ENCODE measurements at places on chromosomes 1 and 21. TPM values are rescaled to one million over a fixed set of nuclear protein-coding genes. Genes with fewer than 3 reads are reported as not detected.

DNA sequence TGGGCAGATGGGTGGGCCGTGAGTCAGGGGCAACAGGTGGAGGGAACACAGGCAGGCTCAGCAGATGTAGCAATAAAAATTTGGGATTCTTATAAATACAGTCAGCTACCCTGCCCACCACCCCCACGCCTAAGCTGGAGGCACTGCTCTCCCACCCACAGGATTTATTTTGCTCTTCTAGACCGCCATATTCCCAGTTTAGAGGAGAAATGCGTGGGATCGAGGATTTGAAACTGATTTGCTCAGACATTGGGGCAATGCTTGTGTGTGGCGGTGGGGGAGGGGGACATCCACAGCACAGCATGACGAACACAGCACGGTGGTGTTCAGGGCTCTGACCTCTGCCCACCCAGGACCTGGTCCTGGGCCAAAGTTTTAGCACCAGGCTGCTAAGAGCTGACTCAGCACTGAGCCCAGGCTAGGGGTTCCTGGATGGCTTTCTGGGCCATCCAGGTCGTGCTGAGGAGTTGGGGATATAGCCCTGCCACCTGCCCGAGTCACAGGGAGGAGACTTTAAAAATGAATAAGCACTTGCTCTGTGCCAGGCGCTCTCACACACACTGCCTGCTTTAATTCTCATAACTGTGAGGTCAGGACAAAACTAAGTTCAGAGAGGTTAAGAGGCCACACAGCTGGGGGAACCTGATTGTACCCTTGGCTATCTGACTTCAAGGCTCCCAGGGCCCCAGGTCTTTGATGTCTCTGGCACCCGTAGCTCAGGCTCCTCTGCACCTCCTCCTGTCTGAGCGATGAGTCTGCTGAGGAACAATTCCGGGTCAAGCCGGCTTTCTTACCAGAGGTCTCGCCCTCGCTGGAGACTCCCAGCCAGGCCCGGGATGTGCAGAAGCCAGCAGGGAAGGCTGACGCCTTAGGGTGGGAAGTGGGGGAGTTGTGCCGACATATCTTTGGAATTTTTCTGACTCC lies 29.4 kb upstream of the CSF1 start:
- DNase-seq: no peak

DNA sequence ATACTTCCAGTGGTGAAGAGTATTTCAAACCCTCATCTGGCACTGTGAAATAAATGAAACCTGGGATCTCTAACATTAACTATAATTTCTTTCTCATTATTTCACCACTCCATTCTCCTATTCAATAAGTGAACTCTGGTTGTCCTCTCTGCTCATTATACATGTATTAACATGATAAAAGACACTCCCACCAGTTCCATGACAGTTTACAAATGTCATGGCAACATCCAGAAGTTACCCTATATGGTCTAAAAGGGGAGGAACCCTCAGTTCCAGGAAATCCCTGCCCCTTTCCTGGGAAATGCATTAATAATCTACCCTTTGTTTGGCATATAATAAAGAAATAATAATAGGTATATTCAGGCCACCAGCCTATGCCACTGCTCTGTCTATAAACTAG lies 62.7 kb upstream of the BRINP3 start:
- no peak for DNase-seq

GRCh38 chr1:32447469-32448185 lies 17.2 kb upstream of the ZBTB8B start:
- DNase-seq: no peak

GRCh38 chr1:172533513-172534151 lies 682 bp downstream of the SUCO start:
- peak; percentile 55 for DNase-seq

GRCh38 chr1:150696162-150696561 lies 792 bp downstream of the GOLPH3L start:
- no peak for DNase-seq

DNA sequence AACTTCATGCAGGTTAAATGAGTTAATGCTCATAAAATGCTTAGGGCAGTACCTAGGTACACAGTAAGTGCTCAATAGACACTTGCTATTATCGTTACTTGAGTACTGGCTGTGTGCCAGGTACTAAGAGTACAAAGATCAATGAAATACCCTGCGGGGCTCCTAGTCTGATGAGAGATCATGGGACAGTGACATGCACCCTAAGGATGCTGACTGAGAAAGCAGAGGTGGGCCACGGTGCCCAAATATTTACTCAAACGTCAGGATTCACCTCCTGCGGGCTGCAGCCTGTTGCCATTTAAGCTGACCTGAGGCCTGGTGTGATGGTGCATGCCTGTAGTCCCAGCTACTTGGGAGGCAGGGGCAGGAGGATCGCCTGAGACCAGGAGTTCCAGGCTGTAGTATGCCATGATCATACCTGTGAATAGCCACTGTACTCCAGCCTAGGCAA lies 19.8 kb upstream of the LUZP1 start:
- no peak for DNase-seq

DNA sequence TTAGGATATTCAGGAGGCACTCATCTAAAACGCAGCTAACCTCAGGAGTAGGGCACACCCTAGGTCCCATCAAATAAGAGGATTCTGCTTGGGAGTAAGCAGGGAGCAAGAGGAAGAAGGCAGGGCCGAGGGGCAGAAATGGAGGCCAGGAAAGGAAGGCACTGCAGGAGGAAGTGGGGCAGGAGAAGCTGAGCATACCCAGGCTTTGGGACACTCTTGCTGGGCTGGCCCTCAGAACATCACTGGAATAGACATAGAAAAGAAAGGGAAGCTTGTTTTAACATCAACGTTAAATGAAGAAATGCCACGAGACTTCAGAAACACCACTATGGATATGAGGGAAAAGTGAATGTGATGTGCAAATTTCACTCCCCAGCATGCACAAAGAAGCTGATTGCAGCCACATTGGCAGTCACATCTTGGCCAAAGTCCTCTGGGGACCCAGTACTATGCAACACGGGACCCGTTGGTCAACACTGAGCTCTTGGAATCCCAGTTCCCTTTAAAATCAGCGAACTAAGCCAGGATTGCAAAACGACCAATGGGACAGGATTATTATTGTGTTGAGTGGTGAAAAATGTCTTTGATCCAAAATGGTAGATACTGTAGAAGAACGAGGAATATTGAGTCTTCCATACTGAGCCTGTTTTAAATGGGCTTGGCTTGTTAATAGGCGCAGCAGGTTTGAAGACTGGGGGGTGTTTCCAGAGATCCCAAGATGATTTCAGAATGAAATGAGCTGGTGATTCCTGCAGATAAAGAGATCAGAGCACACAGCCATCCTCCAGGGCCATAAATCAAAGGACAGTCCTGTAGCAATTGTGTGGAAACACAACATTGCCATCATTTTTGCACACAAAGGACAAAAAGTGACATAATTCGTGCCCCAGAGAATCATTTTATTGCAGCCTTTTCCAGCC lies 152.4 kb downstream of the TOMM20 start:
- no peak for DNase-seq

- DNase-seq: no peak
Observed at GRCh38 chr1:117166076-117166475, 44.5 kb upstream of the TRIM45 start.

- DNase-seq: no peak
Observed at GRCh38 chr1:18473195-18473815, 7.4 kb upstream of the KLHDC7A start.

- no peak for DNase-seq
Observed at GRCh38 chr1:93490357-93490756, 42.4 kb downstream of the FNBP1L start.

- DNase-seq: no peak
Observed at GRCh38 chr1:214058076-214058475, 70.3 kb downstream of the PROX1 start.

- no peak for DNase-seq
Observed at GRCh38 chr1:189597083-189597482, 880.6 kb downstream of the BRINP3 start.

DNA sequence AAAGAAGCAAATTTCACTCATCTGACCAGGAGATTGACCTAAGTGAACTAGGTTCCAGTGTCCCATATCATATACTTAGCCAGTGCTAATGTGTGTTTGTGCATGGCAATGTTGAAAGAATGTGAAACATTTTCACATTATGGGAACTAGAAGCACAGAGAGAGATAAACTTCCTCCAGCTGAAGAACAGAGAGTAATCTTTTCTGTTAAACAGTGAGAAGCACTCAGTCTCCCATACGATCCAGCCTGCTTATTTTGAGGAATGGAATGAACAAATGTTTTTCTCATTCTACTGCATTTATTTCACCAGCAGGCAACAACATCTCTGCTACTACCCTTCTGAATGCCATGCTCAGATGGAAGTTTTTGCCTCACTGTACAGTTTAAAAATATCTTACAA lies 170.5 kb downstream of the TTLL7 start:
- DNase-seq: no peak

DNA sequence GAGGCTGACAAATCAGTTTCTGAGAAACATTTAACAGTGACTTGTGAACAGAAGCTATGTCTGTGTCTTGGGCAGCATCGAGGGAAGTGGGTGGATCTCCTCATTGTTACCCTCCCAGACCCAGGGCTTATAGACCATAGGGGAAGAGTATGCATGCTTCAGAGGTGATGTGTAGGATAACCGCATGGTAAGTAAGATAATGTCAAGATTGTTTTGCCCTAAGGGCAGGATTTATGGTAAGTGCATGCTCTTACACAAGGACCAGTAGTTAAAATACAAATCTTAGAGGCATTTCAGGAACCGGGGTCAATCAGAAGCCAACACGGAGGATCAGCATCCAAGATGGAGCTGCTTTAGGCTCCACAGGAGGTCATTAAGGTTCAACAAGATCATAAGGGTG lies 7.7 kb upstream of the PRMT2 start:
- no peak for DNase-seq

CAPN8 gene
- 0.32 TPM for total RNA-seq

SWT1 gene
- 10.6 TPM for total RNA-seq

KCNJ10 gene
- not detected for total RNA-seq

GUK1 gene
- total RNA-seq: 185 TPM

COL24A1 gene
- 0.14 TPM for total RNA-seq

SLC44A5 gene
- total RNA-seq: 3.0 TPM

Measured in CD4-positive, alpha-beta memory T cell (primary cell).